Hematopoietic multipotent progenitor cell (in vitro differentiated cells): ENCODE measurements at places on chromosomes 1 and 21.

DNA sequence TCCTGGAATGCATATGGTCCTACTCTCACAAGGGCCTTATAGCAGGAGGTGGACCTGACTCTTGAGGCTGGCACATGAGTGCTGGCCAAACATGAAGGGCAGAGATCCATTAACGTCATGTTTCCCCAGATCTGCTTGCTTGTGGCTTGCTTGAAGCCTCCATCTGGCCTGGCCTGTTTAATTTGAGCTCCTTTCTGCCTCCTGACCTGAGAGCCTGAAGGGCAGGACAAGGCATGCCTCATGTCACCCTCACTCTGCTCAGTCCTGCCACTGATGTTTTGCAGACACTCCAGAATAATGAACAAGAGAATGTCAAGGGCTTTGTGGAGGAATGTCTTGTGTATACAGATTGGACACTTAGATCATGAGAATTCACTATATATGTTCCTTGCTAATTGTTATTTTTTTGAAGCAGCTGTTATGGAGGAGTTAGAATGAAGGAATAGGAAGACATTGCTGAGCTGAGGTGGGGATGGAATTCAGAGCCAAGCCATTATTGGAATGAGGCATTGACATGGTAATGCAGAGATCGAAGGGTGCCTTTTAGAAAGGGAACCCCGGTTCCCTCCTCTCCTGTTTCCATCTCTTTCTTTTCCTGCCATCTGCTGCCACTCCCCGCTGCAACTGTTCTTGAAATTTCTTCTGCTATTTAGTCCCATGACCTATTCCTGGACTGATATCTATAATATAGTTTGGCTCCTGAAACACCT, 457.0 kb upstream of the PROX1 start:
- no peak for DNase-seq

DNA sequence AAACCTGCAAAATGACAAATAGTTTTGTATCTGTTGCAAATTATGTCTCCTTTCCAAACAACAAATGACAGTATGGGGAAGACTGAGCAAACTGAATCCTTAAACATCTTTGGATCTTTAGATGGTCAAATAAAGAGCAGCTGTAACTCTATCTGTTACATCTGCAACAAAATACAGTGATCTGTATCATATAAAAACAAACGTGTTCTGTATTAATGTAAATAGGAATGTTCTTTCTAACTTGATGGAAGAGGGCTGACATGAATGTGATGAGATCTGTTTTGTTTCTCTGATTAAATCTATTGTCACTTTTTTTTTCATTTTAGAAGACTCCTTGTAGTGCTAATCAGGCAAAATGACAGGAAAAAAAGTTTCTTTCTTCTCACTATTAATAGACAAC, 159.5 kb downstream of the GPATCH2 start:
- DNase-seq: no peak

DNA sequence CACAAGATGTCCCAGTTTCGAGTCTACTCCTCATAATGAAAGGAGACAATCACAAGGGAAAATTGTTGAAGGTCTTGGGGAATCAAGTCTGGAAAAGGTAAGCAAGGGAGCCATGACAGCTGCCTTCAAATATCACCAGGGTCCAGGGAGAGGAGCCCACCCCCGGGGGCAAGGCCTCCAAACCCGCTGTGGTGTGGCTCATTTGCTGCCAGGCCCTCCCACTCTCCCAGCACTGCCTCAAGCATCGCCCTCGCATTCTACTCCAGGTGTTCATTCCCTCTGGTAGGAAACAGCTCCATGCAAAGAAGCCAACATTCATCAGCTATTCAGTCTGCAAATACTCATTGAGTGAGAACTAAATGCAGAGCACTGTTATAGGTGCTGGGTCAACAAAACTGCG, 8.6 kb downstream of the S100A9 start:
- no peak for DNase-seq

DNA sequence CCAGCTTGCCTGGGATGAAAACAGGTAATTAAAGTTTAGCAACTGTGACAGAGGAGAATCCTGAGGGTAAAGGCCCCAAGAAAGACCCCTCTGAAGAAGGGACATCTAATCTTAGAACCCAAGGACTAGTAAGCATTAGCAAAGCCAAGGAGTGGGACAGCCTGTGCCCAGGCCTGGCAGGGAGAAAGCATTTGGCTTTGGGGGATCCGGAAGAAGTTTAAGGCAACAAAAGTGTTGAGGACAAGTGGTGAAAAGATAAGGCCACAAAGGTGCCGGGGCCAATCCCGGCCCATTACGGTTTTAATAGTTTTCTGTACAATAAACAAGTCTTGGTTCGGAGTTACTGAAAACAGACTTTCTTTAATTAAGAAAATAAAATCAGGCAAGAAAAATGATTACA, 275.5 kb downstream of the TM2D1 start:
- DNase-seq: no peak

DNA sequence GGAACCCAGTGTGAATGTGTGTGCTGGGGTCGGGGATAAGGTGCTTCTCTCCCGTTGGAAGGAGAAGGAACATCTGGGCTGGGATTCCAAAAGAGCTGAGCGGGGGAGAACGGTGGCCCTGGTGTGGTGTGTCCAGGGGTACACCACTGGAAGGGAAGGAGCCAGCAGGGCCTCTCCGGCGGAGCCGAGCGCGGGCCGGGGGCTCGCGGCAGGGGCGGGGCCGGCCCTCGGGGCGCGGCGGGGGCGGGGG, 231 bp upstream of the RPS6KA1 start:
- no peak for DNase-seq

GRCh38 chr1:42923367-42924081, 35.1 kb downstream of the SLC2A1 start:
- DNase-seq: no peak

GRCh38 chr1:246582301-246583055, 16.2 kb downstream of the CNST start:
- DNase-seq: no peak
